Thoracic aorta (tissue), 2 donors: ENCODE measurements at places on chromosomes 12 and 14.

GRCh38 chr14:55303125-55303499 is 31.9 kb downstream of the FBXO34 start:
- DNase-seq, result no peak

GRCh38 chr12:1949771-1950470 is 31.5 kb upstream of the CACNA2D4 start:
- DNase-seq, result no peak

- DNase-seq, result no peak
Measured at GRCh38 chr14:29941401-29941800, 13.8 kb upstream of the PRKD1 start.

- no peak for DNase-seq
Measured at GRCh38 chr14:56131004-56131864, 13.0 kb downstream of the PELI2 start.

GRCh38 chr12:84604551-84604950 is 308.0 kb downstream of the SLC6A15 start:
- DNase-seq, result no peak

DNA sequence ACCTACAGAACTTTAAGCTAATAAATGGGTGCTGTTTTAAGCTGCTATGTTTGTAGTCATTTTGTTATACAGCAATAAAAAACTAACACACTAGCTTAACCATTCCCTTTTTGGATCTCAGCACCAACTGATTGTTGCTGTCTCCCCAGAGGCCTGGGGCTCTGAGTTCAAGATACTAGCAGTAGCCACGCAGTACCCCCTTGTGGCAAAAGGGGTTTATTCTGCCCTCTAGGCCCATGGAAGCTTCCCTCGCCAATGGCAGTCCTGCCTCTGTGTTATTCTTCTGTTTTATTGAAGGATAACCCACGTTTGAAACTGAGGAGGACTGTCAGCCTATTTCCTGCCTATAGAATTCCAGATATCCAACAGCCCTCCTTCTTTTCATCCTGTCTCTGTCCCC is 455.3 kb upstream of the ATP2B1 start:
- no peak for DNase-seq

GRCh38 chr14:68890173-68890931 is 88.8 kb downstream of the ACTN1 start:
- no peak for DNase-seq

DNA sequence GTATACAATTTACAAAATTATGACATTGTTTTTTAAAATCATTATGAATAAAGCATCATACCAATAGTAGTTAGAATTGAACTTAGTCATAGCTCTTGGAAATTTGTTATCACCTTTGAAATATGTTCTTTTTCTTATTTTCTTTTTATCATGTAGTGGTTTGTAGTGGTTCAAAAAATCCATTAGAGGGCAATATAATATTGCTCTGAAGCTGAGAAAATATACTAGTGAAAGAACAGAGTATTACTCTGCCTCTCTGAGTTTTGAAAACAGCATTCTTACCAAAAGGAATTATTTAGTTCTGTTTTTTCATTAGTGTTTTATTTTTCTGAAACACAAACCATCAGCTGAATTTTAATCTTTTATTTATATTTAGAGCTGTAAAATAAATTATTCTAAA is 76.2 kb downstream of the PDZRN4 start:
- no peak for DNase-seq

DNA sequence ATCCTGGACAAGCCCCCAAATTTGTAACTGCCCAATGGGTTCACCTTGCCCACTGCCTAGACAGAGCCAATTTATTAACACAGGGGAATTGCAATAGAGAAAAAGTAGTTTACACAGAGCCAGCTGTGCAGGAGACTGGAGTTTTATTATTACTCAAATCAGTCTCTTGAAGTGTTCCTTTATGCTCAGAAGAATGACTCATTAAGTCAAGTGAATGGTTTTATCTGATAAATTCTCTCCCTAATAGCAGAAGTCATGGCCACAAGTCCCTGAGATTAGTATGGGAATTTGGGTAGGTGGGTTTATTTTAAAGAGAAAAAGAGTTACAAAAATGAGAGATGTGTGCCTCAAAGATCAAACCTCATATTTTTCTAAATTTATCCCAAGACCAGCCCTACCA is 122.8 kb upstream of the NUDT4 start:
- no peak for DNase-seq

DNA sequence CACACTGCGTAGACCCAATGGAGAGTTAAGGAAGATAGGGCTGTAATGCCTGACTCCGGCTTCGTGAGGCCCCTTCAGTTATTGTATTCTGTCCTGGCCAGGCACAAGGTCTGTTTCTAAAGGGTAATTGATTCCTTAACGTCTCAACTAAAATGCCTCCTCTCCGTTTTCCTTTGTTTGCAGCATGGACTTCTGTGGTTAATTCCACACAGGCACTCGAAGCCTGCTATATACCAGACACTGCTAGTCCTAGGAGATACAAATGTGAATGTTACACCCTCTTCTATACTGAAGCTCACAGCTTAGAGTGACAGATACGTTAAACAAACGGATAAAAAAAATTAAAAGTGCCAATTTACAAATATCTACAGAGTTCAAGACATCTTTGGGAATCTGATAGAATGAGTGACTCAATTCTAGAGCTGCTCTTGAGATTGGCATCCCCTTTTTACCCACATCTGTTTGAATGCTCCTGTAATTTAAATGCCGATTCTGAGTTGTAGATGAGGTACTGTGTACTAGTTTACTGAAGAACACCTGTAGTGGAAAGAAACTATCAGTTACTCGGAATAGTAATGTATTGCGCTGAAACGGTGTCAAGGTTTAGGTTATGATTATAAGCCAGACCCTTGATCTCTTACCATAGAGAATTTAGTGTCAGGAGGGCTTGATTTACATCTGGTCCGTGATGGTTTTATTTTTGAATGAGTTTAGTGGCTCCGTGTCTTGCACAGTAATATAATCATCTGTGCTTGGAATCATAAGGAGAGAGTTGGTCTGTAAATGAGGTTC is 784 bp downstream of the PSMA6 start:
- no peak for DNase-seq

DNA sequence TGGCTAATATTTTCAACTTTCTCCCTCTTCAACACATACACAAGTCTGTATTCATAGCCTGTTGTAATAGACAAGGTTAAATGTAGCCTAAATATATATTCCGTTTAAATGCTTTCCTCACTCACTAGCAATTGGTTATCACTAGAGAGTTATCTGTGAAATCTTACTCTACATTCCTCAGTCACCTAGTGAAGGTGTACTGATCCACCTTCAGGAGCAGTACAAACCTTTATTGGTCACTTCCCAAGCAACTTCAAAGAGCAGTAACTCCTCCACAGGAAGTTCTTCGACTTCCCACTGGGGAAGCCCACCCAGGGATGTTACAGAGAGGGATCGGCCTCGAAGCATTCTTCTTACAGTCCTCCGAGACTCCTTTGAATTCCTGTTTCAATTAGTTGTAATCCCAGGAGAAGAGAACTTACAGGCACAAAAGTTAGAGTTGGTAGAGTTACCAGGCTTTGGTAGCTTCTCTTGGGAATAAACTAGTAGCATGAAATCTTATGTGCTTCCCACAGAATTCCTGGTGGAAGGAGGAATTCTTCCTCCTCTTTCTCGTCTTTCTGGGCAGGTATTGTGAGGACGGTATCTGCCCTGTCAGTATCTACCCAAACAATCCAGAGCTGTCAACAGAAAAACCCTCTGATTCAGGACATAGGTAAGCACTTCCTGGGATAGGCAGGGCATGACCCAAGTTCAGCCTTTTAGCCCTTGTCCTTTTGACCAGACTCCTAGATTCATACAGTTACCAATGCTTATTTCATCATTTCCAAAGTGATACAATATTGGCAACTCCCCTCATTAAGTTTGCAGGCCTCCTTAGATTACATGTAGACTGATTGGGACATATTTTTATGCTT is at the start of gene GYS2:
Gene GYS2 (minus strand): TSS at position 603 of the 857 bp plus-strand sequence. CDS start 255 bp downstream, at position 348.
- no peak for DNase-seq

- no peak for DNase-seq
Measured at GRCh38 chr12:93027041-93027440, 97.9 kb upstream of the EEA1 start.

GRCh38 chr12:49097381-49097780 is 2.8 kb upstream of the DHH start:
- DNase-seq, result no peak

DNA sequence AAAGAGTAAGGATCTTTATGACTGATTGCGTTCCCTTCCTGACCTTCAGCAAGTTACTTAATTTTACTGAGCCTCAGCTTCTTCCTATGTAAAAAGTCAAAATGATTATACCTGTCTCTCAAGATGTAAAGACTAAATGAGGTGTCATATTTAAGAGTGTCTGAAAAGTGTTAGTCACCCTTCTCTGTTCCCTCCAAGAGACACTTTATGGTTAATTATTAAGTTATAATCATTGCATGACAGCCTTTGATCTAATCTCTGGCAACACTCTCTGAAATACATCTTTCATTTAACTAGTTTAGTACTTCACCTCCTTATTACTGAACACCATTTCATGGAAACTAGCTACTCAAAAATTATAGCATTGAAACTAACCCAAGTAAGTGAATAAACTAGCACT is 54.8 kb downstream of the BMAL2 start:
- DNase-seq, result no peak

DNA sequence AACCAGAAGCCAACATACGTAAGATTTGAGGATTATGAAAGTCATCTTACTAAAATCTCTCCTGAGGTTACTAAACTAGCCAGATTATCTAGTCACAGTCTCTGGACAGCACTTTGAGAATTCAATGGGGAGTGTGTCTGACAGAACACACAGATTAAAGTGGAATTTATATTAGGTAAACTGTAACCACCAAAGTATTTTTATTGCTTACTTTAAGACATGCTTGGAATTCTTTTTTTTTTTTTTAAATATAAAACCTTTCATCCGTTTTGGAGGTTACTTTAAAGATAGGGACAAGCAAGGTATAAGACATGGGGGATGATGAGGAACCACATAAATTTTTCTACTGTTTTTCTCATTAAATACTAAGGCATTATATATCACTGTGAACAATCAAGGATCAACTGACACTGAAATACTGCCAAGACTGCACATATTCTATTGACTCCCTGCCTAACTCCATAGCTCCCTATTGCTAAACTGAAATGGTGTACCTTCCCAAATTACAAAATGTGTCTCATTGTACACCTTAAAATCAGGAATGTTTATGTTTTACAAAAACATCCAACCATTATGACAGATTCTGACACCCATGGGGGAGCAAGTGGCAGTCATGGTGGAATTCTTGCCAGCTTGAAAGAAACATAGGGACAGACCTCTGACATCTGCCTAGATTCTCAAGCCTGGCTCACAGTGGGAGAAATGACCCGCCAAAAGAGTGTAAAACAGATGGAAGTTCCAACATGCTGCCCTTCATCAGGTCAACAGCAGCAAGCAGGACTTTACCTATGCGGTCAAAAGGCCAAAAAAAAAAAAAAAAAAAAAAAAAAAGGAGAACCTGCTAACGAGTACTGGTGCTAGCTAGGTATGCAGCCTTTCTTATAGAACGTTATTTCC is 239.3 kb downstream of the MED13L start:
- DNase-seq, result no peak

- DNase-seq, result no peak
Measured at GRCh38 chr12:131113568-131114270, 160.0 kb downstream of the ADGRD1 start.

- no peak for DNase-seq
Measured at GRCh38 chr12:82426081-82426480, 67.8 kb downstream of the METTL25 start.

GRCh38 chr14:63513756-63514155 is 29.4 kb downstream of the PPP2R5E start:
- DNase-seq, result no peak

GRCh38 chr12:71061451-71061850 is 96.3 kb downstream of the TSPAN8 start:
- DNase-seq, result no peak

DNA sequence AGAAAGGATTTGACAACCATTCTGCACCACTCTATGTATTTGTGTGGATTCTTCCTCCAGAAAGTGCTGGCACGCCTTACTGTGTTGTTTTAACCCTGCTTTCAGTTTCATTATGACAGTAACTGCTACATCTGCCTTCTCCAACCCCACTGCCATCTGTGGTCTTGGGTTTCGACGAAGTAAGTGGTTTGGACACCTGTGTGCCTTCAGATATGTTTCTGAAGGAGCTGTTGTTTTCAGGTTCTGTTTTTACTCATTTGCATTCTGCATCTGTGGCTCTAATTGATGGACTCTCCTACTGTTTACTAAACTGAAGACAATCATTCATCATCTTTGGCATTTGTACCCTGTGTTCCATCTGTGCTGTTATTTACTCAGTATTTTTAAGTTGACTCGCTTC is 4.1 kb downstream of the TSHR start:
- no peak for DNase-seq

DNA sequence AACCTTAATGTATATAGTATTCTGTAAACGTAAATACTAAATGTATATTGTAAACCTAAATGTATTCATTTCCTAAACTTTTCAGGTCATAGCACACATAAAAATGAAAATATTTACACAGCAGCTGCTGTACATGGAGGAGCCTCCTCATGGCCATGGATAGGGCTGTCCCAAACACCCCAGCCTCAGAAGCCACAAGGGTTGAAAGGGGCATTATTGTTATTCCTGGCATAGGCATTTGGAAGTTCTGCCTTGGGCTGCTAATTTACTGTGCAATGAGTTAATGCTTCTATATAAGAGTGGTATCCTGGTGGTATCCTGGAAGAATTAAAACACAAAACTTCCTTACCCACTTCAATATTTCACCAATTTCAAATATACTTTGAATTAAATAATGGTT is 159.4 kb downstream of the SLC5A8 start:
- no peak for DNase-seq

GRCh38 chr14:69620211-69620611 is 8.8 kb downstream of the SUSD6 start:
- no peak for DNase-seq

GRCh38 chr12:53492830-53493609 is 6.2 kb downstream of the MAP3K12 start:
- peak; percentile 78 for DNase-seq

DNA sequence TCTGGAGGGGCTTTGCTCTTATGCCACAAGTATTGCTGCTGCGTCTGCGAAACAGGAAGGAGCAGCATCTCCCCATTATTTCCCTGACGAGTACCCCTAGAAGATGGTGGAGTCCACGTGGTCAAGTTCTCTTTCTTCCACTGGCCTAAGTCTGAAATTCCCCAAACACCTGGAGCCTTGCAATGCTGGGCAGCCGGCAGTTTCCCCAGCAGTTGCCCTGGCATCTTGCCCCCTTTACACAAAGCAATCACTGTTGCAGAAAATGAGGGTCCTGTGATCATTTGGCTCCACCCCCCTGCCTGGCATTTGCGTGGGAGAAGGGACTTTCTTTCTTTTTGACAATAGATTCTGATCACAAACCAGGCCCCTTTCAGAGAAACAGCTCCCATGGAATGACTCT is 56.9 kb downstream of the FOS start:
- DNase-seq, result no peak

- no peak for DNase-seq
Measured at GRCh38 chr14:29749327-29749726, 178.3 kb downstream of the PRKD1 start.
